NCI-H82 (cell line): ENCODE measurements at places on chromosomes 2 and 18.

DNA sequence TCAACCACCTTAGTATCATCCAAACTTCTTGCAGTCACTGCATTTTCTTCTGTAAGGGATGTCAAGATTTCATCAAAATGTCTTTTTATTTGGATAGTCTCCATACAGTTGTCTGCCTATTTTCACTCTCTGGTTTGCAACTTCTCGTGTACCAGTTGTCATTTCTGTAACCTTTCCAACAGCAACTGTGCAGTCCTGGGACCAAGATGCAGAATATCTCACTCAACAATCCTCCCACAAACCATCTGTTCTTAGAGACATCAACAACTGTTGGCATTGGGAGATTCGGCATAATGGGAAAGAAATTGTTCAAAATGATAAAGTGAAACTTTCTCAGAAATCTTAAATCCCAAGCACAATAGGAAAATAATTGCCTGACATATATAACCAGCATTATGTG, 933.6 kb upstream of the SLC39A10 start:
- DNase-seq: no peak

GRCh38 chr2:2775018-2775417, 443.9 kb upstream of the MYT1L start:
- DNase-seq: no peak

DNA sequence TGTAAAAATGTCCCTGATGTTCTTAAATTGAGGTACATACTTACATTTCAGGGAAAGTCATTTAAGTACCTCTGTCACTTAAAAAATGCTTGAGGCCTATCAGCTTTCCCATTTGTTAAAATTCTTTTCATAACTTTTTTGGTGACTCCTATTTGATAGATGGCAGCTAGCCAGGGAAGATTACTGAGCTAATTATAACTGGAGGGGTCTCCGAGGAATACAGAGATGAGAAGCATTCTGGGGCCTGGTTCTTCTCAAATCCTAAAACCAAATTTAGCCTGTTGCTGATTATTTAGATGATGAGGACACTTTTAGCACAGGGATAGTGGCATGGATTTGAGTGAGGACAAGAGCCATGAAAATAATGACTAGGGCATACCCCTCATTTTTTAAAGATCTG, 4.8 kb downstream of the UGP2 start:
- DNase-seq: peak; percentile 67

- DNase-seq: peak; percentile 31
These were observed 18.4 kb upstream of the YES1 start for GRCh38 chr18:830315-830901.

DNA sequence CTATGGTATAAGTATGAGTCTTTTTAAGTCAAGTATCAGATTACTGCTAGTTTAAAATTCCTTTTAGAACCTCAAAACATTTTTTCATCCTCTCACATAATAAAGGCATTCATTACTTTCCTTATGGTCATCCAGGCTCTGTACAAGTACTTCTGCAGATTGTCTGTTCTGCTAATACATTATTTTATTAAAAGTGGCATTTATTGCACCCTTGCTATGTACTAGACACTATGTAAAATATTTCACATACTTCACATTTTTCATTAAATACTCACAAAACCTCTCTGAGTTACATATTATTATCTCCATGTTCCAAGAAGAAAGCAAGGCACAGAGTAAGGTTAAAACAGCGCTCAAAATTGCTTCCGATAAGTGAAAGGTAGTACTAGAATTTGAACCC, 84.1 kb downstream of the RAPH1 start:
- DNase-seq: no peak

DNA sequence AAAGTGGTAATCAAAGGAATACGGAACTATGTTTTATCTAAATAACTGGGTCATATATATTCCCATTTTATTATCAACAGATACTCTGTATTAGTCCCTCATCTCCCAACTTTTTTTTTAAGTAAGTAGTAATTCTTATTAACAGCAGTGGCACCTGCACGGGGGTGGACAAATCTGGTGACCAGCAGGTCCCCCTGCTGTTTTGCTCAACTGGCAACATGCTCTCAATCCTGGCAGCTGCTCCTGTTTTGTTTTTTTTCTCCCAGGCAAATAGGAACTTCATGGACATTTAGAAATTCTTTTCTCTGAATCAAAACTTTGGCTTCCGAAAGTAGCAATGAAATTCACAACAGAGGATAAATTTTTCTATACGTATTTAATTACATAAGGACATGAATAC, 193.5 kb downstream of the SS18 start:
- DNase-seq: peak; percentile 38
